ENCODE measurements at places on chromosomes 5 and 9.
A peak's percentile ranks its signal among the peaks of the same experiment; 100 is the strongest.

- no peak for DNase-seq
These were observed 26.4 kb upstream of the EXOC3 start for GRCh38 chr5:416636-416960.

GRCh38 chr5:178411083-178411482, 178.5 kb upstream of the PHYKPL start:
- DNase-seq, result no peak

DNA sequence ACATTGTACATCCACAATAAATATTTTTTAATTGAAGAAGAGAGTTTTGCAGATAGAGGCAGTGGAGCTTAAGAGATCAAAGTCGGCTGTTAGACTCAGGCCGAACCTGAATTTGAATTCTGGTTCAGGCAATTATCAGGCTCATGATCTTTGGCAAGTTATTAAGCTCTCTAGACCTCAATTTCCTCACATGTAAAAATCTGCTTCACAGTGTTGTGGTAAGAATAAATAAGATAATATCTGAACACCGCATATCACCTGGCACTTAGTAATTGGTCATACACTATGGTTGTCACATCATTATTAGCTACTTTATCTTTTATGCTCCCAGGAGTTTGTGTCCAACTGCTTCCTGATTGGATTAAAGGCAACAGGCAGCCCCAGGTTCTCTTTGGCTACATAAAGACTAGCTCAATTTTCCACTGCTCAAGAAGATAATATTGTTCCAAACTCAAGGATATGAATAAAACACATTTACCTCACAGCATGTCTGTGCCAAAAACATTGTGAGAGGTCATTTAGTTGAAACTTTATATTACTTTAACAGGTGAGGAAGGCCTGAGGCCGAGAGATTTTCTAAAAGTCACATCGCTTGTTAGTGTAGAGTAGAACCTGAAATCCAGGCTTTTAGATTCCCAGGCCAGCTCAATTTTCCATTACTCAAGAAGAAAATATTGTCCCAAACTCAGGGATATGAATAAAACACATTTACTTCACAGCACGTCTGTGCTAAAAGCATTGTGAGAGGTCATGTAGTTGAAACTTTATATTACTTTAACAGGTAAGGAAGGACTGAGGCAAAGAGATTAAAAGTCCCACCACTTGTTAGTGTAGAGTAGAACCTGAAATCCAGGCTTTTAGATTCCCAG, 289.2 kb upstream of the PTGER4 start:
- no peak for DNase-seq

DNA sequence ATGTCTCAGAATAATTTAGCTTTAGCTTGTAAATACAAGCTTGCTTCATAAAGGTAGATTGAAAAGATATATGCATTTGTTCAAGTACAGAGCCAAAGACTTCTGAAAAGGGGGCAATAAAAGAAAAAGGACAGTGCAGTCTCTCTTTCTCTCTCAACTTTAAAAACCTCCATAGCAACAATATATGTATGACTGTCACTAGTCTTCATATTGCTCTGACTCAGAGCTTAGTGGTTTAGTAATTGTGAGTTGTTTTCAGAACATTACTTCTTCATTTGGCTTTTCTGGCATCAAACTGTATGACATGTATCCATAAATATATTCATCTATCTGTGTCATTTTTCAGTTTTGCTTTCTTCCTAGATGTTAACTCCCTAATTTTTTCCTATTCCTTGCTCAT, 194.6 kb upstream of the KIF2A start:
- no peak for DNase-seq

GRCh38 chr5:125075567-125075966, 329.1 kb upstream of the ZNF608 start:
- no peak for DNase-seq

GRCh38 chr9:75238311-75238976, 150.1 kb downstream of the OSTF1 start:
- peak; percentile 42 for DNase-seq

DNA sequence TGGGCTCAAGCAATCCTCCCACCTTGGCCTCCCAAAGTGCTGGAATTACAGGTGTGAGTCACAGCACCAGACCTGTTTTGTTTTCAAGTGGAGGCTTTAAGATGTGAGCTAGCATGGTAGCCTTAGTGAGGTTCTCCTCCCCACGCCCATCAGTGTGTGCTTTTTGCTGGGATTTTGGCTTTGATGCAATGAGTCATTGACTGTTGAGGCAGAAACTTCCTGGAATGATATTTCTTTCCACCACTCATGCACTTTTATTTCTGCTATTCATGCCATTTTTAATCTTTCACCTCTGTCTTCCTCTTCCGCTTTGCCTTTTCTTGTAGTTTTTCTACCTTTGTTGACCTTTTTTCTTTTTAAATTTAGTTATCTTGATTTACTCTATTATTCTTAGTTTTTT, 4.2 kb upstream of the NFIL3 start:
- no peak for DNase-seq

GRCh38 chr5:30368064-30368463, 825.4 kb upstream of the CDH6 start:
- DNase-seq, result no peak

DNA sequence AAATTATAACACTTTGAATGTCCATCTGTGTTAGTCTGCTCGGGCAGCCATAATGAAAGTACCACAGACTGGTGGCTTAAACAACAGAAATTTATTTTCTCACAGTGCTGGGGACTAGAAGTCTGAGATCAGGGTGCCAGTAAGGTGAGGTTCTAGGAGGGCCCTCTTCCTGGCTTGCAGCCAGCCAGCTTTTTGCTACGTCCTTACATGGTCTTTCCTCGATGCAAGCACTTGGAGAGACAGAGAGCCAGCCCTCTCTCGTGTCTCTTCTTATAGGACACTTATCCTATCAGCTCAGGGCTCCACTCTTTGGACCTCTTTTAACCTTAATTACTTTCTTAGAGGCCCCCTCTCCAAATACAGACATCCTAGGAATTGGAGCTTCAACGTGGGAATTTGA, 351.8 kb downstream of the SPOCK1 start:
- DNase-seq, result no peak

- no peak for DNase-seq
These were observed 395.1 kb upstream of the PAPPA start for GRCh38 chr9:115758441-115758840.

- peak; percentile 83 for DNase-seq
These were observed 23.2 kb downstream of the SLC46A2 start for GRCh38 chr9:112867275-112867991.

- DNase-seq, result no peak
These were observed 24.2 kb downstream of the WNK2 start for GRCh38 chr9:93207860-93208734.

DNA sequence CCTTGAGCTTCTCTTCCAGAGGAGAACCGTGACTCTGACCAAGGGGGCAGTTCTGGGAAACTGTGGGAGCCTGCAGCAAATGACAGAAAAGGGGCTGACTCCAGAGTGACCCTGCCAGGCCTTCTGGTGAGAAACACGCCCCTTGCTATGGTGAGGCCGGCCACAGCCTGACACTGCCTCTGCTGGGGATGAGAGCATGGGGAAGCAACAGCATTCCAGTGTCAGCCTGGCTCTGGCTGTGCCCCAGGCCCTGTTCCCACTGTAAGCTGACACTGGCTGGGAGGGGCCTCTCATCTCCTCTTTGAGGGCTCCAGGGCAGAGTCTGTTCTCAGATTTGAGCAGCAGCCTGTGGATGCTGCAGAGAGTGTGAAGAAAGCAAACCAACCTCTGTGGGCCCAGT, 180.0 kb upstream of the IL12B start:
- no peak for DNase-seq
